ENCODE measurements at places on chromosomes 16 and 17.

- DNase-seq = no peak
Observed at GRCh38 chr17:66492561-66493005, 190.2 kb downstream of the PRKCA start.

DNA sequence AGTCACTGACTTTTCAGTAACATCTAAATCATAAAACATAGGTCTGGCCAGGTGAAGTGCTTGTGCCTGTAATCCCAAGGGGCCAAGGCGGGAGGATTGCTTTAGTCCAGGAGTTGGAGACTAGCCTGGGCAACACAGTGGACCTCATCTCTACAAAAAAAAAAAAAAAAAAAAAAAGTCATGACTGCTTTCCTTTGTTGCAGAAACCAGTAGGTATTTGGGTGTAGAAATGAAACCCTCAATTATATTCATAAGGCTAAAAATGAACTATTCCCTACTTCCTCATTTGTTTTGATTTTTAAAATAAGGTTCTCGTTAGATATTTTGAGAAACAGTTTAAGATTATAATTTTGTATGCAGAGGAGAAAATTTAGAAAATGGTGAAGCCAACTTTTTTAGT, 26.0 kb downstream of the PITPNC1 start:
- DNase-seq = no peak

- no peak for DNase-seq
Observed at GRCh38 chr16:53787423-53787822, 83.5 kb downstream of the FTO start.

GRCh38 chr16:89966756-89967155, 18.2 kb downstream of the DEF8 start:
- no peak for DNase-seq

- DNase-seq = no peak
Observed at GRCh38 chr17:42613699-42614295, 4.3 kb downstream of the TUBG1 start.

- no peak for DNase-seq
Observed at GRCh38 chr16:27526180-27526579, 23.5 kb downstream of the GTF3C1 start.

GRCh38 chr17:38476549-38476948, 48.3 kb downstream of the ARHGAP23 start:
- no peak for DNase-seq

DNA sequence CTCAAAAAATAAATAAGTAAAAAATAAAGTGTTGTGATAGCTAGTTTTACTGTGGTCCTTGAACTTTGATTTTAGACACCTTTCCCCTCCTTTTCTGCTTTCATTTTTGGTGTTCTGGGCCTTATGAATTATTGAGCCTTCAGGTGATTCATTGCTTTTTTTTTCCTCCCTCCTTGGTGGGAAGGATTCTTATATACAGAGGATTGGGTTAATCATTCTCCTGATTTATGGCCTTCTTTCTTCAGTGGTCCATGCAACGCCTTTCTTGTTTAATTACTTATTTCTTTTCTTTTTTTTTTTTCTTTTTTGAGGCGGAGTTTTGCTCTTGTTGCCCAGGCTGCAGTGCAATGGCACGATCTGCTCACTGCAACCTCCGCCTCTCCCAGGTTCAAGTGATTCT, 8.0 kb upstream of the MYL4 start:
- no peak for DNase-seq

- DNase-seq = no peak
Observed at GRCh38 chr17:51135956-51136355, 15.3 kb upstream of the SPAG9 start.

- DNase-seq = no peak
Observed at GRCh38 chr17:67503184-67503583, 126.1 kb downstream of the PITPNC1 start.

All from CD4-positive, alpha-beta T cell treated with Interleukin-4 for 1 hour (primary cell).